Left kidney (tissue), 8 donors: ENCODE measurements at places on chromosomes 1 and 21.

DNA sequence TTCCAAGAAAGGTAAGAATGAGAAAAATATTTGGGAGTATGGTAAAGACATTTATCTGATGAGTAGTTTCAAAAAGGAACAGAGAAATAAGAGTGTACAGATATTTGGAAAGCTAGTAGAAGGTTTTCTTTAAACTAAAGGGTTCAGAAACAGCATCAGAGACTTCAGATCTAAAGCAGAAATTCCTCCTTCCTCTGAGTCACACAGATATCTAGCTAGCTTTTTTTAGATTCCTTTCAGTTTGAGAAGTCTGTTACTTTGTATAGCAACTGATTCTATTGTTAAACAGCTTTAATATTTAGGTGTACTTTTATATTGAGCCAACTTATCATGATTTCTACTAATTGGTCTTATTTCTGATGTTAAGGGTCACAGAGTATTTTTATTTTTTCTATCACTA, 4.7 kb downstream of the AMY2B start:
- no peak for DNase-seq

- DNase-seq = no peak
Observed at GRCh38 chr1:41681331-41682098, 197.0 kb upstream of the EDN2 start.

DNA sequence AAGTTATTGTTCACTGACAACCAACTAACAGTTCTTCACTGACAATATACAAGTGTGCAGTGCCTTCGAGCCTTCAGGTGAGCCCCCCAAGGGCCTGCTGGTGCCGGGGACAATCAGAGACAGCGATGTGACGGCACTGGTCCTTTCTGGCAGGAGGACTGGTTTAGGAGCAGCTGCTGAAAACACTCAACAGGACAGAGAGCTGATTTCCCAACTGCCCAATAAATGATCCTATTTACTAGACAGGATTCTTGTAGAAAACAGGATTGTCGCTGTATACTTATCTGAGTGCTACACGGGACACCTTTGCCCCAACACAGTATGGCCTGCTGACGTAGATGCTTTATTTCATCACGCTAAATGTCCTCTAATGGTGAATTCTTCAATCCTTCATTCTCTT, 65.4 kb downstream of the TP53BP2 start:
- no peak for DNase-seq

GRCh38 chr1:231487910-231488309, 40.6 kb upstream of the TSNAX start:
- no peak for DNase-seq

GRCh38 chr1:234530672-234531071, 51.7 kb upstream of the TARBP1 start:
- no peak for DNase-seq

GRCh38 chr1:180973369-180973768, 49.3 kb downstream of the STX6 start:
- no peak for DNase-seq

DNA sequence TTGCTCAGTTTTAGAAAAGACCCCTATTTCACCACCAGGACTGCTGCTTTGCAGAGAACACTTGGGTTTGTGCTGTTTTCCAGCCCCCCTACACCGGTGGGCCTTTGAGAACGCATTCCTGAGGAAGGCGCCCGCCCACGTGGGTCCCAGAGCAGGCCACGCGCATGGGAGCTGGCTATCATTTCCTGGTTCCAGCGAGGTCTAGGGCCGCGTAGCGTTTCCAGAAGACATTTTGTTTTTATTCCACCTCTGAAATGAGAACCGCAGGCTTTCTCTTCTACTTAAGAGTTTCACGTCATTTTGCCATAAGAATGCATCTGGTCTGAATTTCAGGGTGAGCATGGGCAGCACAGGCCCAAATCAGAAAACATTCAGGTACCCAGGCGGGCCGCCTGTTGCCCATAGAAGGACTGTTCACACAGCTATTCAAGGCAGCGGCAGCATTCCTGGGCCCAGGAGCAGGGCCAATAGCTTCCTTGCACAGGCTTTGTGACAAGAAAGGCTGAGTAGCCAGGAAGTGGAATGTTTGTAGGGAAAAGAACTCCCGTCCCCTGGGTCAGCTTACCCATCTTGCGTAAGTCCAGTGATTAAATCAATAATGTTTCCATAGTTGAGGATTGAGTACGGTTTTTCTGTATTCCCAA, 1.4 kb upstream of the KLHL21 start:
- DNase-seq = no peak

DNA sequence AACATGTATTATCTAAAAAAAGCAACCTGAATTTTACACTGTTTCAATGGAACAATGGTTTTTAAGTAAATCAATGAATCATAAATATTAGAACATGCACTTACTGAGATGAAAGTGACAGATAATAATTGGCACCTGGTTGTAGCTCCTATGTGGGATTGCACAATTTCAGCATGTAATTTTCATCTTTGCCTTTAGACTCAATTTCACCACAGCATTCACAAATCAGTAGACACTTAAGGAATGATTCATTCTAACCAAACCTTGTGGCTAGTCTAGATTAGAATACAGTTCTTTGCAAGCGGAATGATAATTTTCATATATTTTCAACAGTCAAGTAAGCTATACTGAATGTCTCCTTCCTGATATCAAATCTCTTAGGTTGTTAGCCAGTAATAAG, 853.4 kb downstream of the KCNT2 start:
- no peak for DNase-seq

DNA sequence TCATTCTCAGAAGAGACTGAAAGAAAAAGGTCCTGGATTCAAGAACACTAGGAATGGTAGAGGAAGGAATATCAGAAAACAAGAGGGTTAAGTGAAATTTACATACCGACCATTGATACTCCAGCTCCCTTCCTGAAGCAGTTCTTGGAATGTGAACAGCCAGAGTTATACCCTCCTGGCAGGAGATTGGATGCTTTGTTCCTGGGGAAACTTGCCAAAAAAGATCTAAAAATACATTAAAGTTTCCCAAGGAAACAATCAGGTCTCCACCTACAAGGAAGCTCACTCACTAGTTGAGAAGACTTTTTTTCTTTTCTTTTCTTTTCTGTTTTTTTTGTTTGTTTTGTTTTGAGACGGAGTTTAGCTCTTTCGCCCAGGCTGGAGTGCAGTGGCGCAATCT, 91.1 kb downstream of the HLX start:
- DNase-seq = no peak

GRCh38 chr1:207221934-207222351, 99.5 kb upstream of the CD55 start:
- no peak for DNase-seq

- no peak for DNase-seq
Observed at GRCh38 chr1:169867012-169867675, 26.6 kb downstream of the SCYL3 start.

- DNase-seq = no peak
Observed at GRCh38 chr1:230375147-230375546, 51.0 kb downstream of the PGBD5 start.

DNA sequence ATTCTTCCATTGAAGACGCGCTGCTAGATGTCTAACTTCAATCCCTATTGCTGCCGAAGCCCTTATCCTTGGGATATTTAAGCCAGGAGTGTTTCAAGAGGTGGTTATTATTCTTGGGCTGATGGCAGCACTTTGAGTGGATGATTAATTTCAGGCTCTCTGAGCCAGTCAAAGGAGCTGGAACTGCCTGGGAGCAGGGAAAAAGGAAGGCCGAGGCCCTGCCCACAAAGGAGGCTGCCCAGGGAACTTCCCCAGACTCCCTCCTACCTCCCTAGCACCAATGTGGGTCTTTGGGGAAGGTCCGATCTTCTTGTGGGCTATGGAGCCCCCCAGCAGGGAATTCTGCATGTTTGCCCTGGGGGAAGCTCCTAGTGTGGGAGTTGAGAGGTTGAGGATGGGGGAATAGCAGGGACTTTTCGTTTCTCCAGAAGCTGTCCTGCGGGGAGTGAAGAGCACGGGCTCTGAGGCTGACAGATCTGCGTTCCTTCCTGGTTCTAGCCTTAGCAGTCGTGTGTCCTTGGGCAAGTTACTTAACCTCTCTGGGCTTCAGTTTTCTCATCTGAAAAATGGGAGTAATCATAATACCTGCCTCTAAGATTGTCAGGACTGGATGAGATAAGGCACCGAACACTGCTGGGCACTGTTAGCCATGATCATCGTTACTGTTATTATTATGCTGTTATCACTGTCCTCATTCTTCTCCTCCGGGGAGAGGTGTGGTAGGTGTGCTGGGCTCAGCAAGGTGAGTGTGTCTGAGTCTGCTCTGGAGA, 6.3 kb downstream of the KCNQ4 start:
- DNase-seq = no peak

DNA sequence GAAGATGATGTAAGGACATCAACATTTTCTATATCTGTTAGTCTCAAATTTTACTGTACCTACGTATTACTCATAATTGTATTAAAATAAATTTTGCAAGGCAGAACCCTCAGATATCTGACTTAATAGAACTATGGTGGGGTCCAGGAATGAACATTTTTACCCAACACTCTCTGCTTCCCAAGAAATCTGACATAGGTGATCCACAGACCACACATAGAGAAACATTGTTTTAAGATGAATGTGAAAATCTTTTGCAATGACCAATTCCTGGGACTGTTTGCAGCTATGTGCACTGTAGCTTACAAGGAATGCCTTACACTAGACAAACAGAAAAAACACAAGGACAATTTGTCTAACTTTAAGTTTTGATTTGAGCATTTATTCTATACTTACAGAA, 645.6 kb upstream of the ADGRL2 start:
- no peak for DNase-seq

- DNase-seq = no peak
Observed at GRCh38 chr1:70536708-70537366, 125.8 kb downstream of the CTH start.

- DNase-seq = no peak
Observed at GRCh38 chr1:207248544-207249198, 72.8 kb upstream of the CD55 start.

DNA sequence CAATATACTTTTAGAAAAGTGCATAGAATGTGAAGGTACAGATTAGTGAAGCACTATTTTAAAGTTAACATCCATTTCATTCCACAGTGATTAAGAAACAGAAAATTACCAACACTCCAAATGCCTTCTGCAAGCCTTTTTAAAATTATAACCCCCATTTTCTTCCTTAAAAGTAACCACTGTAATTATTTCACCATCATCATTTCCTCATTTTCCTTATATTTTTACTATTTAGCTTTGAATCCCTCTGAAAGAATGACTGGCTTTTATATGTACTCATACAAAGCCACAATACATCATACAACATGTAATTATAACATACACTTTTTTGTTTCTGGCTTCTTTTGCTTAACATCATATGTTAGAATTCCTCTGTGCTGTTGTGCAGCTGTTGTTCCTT, 6.5 kb upstream of the NEGR1 start:
- no peak for DNase-seq

GRCh38 chr1:54006508-54006907, 11.5 kb downstream of the LDLRAD1 start:
- DNase-seq = no peak

- no peak for DNase-seq
Observed at GRCh38 chr1:242055749-242056320, 56.9 kb upstream of the MAP1LC3C start.
